Activated gamma-delta T cell (primary cell): ENCODE measurements at places on chromosomes 7 and 10.

DNA sequence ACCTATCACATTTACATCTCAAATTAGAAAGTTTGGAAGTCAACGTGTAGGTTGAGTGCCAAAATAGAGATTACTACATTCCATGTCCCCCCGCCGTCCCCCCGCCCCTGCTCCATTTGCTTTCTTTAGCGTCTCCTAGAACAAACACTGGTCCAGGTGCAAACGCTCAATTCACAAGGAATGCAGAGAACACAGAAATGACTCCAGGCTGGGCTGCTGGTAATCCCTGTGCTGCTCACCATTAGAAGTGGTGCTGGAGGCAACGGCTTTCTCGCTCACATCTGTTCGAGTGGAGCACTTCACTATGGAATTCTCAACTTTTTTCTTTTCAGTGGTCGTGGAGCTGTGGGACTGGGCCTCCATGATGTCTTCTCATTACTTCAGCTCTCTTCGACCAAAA is 14.1 kb downstream of the GLI3 start:
- no peak for DNase-seq

DNA sequence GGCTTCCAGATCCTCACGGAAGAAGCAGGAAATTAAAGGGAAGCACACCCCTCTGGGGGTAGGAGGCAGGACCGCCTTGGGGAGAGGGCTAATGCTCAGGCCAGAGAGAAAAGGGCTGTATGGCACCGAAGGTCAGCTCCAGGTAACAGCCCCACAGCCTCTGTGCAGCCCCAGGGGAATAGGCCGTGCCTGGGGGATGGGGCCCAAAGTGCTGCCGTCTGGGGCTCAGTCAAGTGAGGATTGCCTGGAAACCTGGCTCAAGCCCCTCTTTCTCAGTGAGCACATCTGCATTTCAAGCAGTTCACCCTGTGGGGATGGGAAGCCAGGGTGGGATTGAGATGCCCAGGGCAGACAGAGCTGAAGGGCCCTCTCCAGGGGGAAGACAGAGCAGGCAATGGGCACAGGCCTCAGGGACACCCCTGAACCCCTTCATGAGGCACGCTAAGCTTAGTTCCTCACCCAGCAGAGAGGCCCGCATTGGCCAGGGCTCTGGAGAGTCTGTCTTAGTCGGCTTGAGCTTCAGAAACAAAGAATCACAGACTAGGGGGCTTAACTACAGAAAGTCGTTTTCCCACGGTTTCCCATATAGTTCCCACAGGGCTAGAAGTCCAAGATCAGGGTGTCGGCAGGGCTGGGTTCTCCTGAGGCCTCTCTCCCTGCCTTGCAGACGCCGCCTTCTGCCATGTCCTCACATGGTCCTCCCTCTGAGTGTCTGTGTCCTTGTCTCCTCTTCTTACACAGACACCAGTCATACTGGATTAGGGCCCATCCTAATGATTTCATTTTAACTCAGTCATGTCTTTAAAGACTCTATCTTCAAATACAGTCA is 118.2 kb downstream of the PTPN20 start:
- DNase-seq, result no peak

- no peak for DNase-seq
These were observed 73.1 kb downstream of the MDH2 start for GRCh38 chr7:76121044-76121443.

DNA sequence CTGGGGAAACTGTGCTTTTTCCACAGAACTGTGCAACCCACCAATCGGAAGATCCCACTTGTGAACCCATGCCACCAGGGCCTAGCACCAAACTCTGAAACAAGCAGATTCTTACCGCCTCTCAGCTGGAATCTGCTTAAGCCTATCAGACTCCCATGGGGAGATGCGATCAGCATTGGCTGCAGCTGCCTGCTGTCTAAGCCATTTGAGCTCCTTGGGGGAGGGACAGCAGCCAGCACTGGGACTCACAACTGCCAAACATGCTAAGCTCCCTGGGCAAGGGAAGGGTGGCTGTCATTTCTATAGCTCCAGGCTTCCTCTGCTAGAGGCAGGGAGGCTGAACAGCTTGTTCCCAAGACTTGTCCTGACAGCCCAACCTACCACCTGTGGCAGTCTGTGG is 283.8 kb downstream of the CDK14 start:
- no peak for DNase-seq

DNA sequence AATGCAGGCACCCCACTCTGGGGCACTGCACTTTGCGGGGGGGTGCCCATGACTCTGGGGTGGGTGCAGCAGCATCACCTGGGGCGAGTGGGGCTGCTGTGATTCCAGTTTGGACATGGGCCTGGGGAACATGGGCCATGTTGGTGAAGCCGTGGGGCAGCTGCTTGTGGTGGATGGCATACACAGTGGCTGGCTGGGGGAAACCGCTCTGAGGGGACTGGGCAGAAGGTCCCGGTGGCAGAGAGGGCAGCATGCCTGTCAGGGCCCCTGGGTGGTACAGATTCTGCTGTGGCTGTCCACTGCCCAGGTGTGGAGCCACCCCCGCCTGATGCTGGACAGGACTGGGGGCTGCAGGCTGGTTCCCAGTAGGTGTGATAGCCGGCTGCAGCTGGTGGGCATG is 57.2 kb downstream of the LRRC72 start:
- no peak for DNase-seq

GRCh38 chr7:52920977-52921376 is 114.5 kb upstream of the POM121L12 start:
- no peak for DNase-seq

GRCh38 chr10:125155101-125155500 is 5.3 kb downstream of the CTBP2 start:
- no peak for DNase-seq

- DNase-seq, result no peak
These were observed 167.2 kb downstream of the AKR1D1 start for GRCh38 chr7:138243430-138243829.

DNA sequence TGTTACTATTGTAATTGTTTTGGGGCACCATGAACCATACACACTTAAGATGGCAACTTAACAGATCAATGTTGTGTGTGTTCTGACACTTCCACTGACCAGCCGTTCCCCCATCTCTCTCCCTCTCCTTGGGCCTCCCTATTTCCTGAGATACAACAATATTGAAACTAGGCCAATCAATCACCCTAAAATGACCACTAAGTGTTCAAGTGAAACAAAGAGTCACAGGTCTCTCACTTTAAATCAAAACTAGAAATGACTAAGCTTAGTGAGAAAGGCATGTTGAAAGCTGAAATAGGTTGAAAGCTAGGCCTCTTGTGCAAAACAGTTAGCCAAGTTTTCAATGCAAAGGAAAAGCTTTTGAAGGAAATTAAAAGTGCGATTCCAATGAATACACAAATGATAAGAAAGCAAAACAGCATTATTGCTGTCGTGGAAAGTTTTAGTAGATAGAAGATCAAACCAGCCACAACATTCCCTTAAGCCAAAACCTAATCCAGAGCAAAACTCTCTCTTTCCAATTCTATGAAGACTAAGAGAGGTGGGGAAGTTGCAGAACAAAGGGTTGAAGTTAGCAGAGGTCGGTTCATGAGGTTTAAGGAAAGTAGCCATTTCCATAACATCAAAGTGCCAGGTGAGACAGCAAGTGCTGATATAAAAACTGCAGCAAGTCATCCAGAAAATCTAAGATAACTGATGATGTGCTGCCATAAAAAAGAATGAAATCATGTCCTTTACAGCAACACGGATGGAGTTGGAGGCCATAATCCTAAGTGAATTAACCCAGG is 90.6 kb downstream of the MTPN start:
- DNase-seq, result no peak

DNA sequence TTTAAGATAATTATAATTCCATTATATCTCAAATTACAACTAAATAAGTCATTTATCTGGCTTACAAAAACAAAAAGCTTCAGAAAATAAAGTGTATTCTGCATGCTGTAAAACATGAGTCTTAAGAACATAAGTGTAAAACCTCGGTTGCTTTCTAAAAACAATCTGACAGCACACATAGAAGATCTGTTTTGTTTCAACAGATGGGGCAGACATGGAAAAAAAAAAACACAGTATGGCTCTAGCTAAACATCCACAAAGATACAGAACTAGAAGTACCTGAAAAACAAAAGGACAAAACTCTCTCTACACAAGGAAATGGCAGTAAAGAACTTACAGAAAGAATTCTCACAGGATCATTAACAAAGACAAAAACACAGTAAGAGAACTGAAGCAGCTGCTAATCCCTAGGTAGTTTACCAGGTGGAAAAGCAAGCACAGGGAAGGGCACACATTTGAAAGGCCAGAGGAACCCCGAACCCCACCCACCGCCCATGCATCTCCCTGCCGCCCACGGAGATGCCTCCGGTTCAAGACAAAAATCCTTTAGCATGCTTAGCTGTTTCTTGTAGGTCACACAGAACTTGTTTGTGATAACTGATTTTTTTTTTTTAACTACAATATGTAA is 42.5 kb downstream of the DLD start:
- no peak for DNase-seq

GRCh38 chr10:52756966-52757365 is 15.6 kb downstream of the MBL2 start:
- no peak for DNase-seq

DNA sequence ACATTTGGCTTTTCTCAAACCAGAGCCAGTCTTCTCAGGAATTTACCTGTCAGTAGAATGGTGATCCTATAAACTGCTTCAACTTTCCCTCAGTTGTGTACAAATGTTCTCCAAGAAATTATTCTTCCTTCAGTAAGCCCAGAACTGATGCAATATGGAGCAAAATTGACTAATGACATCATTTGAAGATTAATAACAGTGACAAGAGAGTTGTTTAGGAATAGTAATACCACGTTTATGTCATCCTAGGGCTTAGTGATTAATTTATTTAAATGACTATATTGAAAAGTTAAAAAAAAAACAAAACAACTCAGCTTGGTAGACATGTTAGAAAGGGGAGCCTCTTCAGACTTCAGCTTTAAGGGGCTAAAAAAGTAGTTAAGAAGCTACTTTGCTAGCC is 933.2 kb downstream of the GATA3 start:
- DNase-seq, result no peak

GRCh38 chr7:29033584-29033983 is 75.5 kb upstream of the TRIL start:
- no peak for DNase-seq

DNA sequence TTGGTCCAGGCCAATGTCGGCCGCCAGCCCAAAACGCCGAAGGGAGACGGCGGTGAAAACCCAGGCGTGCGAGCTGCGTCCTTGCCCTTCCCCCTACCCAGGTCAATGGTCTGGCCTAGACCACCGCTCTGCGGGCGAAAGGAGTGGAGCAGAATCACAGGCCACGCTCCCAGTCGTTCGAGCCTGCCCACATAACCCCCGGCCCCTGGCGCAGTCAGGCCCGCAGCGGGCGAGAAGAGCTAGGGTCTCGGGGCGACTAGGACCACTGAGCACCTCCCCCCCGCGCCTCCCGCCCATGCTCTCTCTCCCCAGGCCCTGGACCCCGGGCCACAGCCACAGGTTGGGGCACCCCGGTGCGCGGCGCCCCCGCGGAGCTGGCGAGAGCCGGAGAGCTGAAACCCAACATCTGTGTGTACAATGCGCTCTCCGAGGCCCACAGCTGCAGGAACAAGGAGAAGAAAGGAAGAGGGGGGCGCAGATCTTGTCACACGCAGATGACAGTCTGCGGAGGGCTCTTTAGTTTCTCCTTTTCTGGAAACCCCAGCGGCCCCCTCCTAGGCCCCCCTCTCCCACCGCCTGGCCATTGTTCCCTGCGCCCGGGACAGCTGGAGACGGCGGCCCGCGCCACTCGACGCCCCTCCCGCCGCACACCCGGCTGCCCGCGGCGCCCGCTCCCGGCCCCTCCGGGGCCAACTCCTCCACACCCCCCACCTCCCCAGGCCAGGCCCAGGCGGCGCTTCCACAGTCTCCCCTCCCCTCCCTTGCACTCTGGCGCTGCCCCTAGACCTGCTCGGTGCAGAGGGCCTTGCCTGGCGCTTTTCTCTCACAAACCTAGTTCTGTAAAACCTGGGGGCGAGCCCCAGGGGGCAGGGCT is 355.0 kb downstream of the DNAJB6 start:
- DNase-seq, result no peak

DNA sequence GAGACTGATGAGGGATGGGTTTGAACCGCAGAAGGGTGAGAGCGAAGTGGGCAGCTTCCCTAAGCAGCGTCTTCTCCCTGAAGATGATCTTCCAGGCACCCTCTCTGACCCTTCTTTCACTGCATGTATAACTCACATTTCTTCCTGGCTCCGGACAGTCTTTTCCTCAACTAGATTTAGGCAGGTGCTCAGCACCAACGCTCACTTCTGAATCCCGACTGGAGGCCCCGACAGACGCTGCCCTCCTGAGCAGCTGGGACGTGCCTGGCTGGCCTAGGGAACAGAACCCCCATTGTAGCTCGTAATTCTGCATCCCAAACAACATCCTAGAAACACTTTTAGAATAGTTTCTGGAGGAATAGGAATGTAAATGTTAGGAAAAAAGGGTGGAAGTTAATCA is 206.6 kb downstream of the DIP2C start:
- no peak for DNase-seq

- DNase-seq, result no peak
These were observed 313.1 kb upstream of the SMIM30 start for GRCh38 chr7:113431406-113431805.

DNA sequence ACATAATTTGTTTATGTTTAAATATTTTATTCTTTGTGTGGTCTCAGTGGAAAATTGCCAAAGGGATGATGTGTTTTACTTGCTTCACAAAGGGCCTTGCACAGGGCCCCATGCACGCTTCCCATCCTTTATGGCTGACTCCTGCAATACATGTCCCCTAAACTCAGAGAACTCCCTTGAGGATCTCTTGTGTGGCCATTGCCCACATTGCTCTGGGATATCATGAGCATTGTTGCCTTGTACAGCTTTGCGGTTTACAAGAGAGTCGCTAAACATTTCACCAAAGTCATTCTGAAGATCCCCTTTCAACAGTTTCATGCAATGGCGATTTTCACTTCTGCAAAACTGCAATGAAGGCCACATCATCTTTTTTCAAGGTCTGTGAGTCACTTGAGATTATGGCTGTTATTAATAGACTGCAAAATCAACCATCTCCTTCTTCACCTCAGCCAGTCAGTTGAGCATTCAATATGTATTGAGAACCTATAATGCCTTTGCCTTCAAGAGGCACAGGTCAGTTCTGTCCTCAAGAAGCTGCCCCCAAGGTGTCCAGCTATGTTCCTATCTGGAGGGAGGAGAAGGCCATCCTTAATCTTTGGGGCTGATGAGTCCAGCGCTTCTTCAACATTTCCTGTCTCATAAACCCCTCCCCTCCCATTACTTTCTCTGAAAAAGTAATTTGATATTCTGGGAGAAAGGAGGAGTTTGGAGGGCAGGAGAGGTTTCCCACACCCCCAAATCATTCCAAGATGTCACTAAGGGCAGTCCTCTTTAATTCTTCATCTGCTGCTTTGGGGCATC is 108.1 kb downstream of the CCDC71L start:
- no peak for DNase-seq
